ENCODE measurements at places on chromosomes 11 and 22.

- no peak for DNase-seq
Observed at GRCh38 chr11:66484806-66485380, 4.7 kb downstream of the DPP3 start.

DNA sequence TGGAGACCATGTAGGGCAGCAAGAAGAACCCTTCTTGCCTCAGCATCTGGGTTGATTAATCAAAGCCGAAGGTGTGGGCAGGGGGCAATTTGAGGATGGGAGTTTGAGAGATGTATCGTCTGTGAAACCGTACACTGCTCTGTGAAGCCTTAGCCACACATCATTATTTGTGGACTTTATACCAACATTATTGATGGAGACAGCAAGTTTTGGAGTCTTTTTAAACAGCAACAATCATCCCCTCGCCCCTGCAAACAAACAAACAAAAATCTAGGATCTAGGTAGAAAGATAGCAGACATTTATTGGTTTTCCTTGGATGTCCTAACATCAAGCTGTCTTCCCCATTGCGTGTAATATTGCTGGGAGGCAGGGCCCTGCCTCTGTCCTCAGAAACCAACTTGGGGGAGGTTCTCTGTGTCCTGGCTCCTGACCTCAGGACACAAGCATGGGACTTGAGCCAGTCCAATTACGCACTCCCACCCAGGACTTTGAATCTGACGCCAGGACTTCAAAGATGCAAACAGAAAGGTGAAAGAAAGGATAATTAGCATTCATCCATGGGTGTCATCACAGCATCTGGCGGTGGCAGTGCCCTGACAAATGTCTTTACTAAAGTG, 61.6 kb upstream of the PLET1 start:
- DNase-seq, result no peak

GRCh38 chr11:104094576-104094975, 58.1 kb downstream of the DDI1 start:
- no peak for DNase-seq

GRCh38 chr11:76094740-76095139, 111.6 kb downstream of the WNT11 start:
- no peak for DNase-seq

GRCh38 chr11:116328391-116328790, 444.4 kb downstream of the BUD13 start:
- DNase-seq, result no peak

DNA sequence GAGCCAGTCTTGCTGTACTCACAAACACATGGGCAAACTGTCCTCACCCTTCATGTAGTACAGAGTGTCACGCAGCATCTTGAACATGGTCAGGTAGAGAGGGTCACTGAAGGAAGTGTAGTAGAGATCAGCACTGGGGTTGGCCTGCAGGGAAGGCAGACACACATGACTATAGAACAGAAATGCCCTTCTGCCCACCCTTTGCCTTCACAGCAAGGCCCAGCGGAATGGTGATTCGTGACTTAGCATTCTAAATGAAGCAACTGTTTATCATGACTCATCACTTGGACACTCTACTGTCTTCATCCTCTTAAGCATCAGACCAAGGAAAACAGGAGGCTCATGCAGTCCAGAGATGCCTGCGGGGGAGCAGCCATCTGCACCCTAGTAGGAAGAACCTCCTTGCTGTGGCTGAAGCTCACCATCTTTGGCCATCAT, 33.4 kb downstream of the SERPIND1 start:
- DNase-seq, result no peak

GRCh38 chr22:32917577-32918354, 116.3 kb downstream of the TIMP3 start:
- DNase-seq, result no peak

- DNase-seq, result no peak
Observed at GRCh38 chr22:42803389-42803788, 53.7 kb downstream of the ARFGAP3 start.

DNA sequence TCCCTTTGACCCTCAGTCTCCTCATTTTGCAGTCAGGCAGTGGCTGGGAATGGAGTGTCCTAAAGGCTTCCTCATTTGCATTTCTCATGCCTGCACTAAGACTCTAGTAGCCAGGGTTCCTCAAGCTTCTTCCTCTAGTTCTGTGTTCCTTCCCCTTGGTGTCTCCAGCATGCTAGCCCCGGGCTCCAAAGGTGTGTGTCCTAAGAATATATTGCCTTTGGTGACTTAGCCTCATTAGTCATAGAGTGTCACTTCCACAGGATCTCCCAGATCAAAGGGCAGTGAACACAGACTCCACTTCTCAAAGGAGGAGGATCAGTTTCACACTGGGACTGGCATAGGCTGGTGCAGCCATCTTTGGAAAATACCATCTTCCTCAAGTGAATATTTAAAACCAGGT, 21.4 kb upstream of the ACER3 start:
- DNase-seq, result no peak

DNA sequence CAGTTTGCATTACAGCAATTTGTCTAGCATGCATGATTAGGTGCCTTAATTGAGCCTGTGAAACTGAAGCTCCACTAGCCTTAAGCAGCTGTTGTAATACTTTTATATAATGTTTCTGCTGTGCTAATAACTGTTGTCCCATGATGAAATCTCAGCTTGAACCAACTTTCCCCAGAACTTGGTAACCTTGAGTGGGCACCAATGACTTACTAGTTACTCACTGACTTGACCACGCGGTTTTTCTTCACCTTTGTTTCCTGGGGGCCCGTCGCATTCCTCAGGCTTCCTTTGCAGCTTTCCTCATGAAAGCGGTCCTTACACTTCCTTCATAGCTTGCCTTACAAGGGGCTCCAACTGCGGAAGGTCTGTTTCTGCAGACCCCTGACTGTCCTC, 11.2 kb upstream of the GLYATL1 start:
- no peak for DNase-seq
